Amygdala (tissue), 56 donors: ENCODE measurements at places on chromosomes 7 and 10.

- DNase-seq = no peak
Observed at GRCh38 chr7:36287371-36288241, 102.1 kb upstream of the ANLN start.

DNA sequence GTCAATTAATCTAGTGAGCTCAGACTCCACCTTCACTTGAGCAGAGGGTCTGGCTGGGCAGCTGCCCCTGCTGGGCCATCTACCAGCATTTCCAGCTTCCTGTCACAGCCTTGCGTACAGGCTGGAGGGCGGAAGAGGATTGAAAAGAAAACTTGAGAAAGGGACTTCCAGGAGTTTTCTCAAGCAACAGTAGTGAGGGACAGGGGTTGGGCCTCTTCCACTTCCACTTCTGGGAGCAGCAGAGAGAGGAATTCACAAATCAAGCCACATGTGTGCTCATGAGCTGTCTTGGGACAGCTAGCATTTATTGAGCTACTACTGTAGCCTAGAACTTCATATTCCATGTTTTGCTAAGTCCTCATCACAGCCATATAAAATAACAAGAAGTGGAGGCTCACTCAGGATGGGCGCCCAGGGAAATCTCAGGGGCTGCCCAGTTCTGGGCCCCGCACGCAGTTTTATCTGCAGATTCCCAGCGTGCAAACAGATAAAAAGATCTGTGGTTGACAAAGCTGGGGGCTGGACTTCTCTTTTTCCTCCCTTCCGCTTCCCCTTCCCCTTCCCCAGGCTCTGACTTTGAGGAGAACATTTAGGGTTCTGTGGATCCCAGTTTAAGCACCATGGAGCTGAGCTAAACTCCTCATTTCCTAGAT lies 135.8 kb downstream of the RGS10 start:
- no peak for DNase-seq

DNA sequence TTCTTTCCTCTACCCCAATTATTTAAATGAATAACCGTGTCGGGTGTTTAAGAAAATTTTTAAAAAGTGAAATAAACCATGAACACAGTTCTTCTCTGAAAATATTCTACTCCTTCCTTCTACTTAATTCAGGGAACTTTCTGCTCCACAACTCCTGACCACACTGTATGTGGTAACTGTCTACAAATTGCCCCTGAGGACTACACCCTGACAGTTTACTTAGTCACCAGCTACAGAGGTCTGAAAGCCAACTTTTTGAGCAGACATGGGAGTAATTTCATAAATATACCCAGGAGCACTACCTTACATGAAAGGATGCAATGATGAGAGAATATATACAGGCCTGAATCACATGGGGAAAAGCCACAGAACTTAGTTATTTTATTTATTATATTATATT lies 523.2 kb upstream of the SORCS1 start:
- DNase-seq = no peak

DNA sequence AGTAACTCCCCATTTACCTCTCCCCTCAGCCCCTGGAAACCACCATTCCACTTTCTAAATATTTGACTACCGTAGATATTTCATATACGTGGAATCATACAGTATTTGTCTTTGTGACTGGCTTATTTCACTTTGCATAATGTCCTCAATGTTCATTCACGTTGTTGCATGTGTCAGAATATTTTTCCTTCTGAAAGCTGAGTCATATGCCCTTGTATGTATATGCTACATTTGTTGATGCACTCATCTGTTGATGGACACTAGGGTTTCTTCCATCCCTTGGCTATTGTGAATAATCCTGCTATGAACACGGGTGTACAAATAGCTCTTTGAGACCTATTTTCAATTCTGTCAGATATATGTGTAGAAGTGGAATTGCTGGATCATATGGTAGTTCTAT lies 25.8 kb upstream of the TSPAN13 start:
- no peak for DNase-seq

- DNase-seq = no peak
Observed at GRCh38 chr10:70293169-70293843, 9.5 kb upstream of the NPFFR1 start.

GRCh38 chr7:105210721-105211205 lies 178.0 kb downstream of the SRPK2 start:
- no peak for DNase-seq

DNA sequence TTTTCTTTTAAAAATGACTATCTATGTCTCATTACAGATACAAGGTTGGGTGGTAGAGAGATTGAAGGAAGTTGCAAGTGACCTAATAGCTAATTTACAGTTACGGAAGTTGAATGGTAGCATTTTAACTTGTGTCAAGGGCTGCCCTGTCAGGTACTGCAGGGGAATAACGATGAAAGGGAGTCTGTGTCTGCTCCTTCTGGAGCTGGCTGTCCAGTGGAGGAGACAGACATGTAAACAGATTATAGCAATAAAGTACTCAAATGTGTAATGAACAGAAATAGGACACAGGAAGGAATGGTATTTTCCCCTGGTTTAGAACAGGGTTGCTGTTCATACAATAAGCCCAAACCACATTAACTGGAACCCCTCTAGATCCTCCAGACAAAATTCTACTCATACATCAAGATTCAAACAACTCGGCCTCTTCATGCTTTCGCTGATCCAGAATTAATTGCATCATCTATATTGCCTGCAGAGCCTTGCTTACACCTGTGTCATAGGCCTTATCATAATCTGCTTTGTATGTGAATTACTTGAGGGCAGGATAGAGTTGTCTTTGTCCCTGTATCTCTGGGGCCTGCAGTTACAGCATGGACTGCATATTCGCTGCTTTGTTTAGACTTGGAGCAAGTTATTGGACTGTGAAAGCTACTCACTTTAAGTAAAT lies 42.8 kb downstream of the AUTS2 start:
- DNase-seq = no peak

- no peak for DNase-seq
Observed at GRCh38 chr7:143507094-143507518, 29.4 kb downstream of the TAS2R41 start.

- DNase-seq = no peak
Observed at GRCh38 chr10:88154596-88155250, 291.3 kb downstream of the PTEN start.

GRCh38 chr10:18254086-18254485 lies 113.9 kb downstream of the CACNB2 start:
- DNase-seq = no peak

- DNase-seq = no peak
Observed at GRCh38 chr7:55185321-55185802, 166.5 kb downstream of the EGFR start.

GRCh38 chr7:141550386-141551093 lies 670 bp upstream of the AGK start:
- DNase-seq = no peak

DNA sequence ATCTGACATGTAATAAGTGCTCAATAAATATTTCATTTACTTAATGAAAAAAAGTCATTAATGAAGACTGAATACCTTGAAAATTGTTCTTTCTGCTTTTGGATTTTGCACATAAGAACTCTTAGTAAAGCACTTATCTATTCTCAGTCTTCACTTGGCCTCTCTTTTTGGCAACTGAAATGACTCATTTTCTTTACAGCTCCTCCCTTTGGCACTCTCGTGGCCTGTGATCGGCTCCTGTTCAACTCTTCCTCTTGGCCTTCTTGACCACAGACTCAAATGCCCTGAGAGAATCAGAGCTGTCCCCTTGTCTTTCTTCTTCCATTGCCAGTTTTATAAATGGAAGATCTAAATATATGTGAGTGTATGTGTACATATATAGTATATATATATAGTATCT lies 54.2 kb downstream of the FOXP2 start:
- no peak for DNase-seq

DNA sequence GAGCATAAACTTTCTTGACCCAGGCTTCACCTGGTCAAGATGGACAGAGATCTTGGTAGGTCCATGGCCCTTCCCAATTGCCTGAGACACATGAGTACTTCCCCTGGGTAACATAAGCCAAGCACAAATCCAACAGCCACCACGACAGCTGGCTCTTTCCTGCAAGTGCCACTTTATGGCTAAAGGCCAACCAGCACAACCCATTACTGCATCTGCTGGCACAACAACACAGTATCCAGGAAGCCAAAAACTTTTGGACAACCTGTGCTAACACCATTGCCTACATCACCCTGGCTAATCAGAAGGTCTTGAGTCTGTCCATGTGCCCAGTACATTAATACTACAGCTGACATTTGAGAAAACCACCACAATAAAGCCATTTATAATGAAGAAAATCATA lies 548.0 kb upstream of the SEMA3D start:
- no peak for DNase-seq

- no peak for DNase-seq
Observed at GRCh38 chr10:6647811-6648526, 67.9 kb upstream of the PRKCQ start.

DNA sequence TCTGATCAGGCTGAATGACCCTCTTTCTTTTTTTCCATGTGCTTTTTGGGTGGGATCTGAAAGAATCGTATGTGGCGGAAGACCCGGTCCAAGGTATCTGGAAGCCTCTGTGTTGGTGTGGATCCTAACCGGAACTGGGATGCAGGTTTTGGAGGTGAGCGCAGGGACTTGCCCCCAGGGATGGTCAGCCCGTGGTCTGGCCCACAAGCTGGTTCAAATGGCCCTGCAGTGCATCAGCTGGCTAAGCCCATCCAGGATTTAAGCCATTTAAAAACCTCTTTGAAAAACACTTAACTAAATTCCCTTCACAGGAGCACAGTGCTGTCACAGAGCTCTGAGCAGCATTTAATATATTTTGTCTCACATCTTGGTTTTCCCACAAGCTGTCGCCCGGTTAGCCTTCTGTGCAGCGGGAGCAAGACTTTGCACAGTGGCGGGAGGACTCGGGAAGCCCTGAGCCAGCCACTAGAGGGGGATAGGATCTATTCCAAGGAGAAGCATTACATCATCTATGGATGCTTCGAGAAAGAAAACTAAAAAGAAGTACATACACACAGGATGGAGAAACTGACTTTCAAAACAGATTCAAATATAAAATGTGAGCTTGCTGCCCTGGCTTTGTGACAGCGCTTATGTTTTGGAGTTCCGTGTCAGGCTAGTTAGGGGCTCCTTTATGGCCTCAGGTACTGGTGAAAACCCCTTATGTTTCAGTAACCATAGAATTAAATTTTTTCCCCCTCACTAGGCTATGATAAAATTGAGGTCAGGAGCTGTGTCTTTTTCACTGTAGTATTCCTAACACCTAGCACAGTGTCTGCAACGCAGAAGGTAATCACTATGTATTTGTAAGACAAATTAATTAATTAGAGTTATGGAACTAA lies 11.3 kb downstream of the CPA2 start:
- DNase-seq = peak; percentile 62

DNA sequence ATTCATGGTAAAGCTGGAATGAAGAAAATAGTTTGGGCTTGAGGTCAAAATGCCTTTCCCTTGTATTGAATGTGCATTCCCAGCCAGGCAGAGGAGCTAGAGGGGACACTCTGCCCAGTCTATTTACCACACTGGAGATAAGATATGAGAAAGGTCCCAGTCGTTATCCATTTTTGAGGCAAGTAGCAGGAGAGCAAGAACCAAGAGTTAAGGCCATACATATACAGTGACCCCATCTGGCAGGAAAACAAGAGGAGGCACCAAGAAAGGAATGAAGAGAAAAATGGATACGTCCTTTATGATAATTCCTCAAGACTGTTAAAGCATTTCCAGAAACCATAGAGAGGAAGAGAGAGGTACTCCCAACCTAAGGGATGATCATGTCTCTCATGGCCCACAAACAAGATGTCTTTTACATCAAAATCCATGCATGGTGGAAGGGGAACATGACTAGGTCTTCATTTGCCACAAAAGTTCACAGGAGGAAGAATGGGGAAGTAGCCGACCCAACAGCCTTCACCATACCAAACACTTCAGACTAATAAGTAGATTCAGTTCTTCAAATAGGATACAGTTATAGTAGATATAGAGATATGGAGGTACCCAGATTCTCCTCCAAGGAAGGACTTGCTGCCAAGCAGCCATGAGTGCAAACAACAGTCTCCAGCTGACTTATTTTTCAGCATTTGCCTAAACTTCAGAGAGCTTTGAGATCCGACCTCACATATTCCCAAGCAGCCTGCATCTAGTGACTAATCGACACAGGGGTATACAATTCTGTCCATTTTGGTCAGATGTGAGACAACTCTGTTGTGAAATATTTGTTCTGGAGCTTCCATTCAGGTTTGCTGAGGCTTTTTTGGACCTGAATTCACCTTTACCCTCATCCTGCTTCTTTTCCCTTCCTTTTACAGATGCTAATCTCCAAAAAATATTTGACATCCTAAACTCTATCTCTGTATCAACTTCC lies 61.1 kb upstream of the CCDC71L start:
- DNase-seq = no peak

GRCh38 chr7:157775560-157776332 lies 438.9 kb downstream of the DNAJB6 start:
- DNase-seq = no peak

- DNase-seq = no peak
Observed at GRCh38 chr7:71144963-71145362, 13.0 kb downstream of the GALNT17 start.

DNA sequence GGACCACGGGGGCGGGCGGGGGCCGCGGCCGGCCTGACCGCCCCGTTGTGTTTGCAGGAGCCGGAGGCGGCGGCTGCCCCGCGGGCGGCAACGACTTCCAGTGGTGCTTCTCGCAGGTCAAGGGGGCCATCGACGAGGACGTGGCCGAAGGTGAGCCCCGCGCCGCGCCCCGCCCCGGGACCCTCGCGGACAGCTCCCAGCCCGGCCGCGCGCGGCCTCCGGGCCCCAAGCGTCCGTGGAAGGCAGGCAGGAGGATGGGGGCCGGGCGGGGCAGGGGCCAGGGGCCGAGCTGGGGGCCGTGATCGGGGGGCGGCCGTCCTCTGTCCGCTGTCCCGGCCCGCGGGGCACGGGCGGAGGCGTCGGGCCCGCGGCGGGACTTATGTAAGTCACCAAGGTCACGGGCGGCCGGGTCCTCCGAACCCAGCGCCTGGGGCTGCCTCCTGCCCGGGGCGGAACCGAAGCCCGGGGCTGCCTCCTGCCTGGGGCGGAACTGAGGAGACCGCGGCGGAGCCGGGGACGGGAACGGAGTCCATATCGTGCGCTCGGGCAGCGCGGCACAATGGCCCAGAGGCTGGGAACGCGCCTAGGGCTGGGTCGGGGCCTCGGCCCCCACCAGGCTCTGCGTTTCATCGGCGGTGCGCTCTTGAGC lies 497 bp downstream of the PPP2R2D start:
- no peak for DNase-seq

DNA sequence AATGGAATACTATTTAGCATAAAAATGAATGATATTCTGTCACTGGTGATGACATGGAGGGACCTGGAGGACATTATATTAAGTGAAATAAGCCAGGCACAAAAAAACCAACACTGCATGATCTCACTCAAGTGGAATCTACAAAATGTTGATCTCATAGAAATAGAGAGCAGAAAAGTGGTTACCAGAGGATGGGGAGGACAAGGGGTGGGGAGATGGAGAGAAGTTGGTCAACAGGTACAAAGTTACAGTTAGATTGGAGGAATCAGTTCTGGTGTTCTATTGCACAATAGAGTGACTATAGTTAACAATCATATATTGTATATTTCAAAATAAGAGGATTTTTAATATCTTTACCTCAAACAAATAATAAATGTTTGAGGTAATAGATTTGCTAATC lies 24.7 kb upstream of the SLC18A3 start:
- no peak for DNase-seq
